ENCODE measurements at places on chromosomes 3 and 15.

DNA sequence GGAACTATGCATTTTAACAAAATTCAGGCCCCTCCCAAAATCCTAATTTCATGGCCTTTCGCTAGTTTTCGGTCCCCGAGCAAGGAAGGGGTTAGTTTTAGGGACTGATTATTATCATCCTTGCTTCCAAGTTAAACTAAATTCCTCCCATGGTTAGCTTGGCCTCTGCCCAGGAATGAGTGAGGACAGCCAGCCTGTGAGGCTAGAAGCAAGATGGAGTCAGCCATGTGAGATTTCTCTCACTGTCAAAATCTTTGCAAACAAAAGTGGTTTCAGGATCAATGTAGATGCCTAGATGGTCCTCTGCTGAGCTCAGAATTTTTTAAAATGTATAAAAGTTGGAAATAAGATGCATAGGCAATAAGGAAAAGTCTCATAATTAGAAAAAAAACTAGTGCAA is 208.9 kb downstream of the RSL24D1 start:
- DNase-seq: no peak

GRCh38 chr3:132283440-132283839 is 33.8 kb upstream of the ACP3 start:
- DNase-seq: no peak

- DNase-seq: no peak
These were observed 9.2 kb upstream of the DCUN1D1 start for GRCh38 chr3:182989566-182989965.

DNA sequence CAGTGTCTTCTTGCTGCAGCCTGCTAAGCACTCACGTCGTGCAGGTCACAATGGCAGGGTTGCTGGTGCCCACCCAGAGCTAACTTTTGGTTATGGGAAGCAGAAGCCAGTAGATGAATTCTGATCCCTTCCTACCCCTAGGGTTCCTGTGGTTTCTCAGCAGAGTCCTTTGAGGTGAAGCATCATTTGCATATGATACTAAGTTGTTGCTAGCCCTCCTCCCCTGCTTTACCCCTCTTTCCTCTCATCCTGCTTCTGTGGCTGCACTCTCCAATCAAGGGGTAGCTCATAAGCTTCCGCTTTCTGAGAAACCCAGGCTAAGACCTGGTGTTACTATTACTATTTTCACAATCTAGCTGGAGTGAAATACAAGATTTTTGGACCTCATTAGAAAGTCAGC is 22.1 kb upstream of the HEG1 start:
- no peak for DNase-seq

- no peak for DNase-seq
These were observed 110.5 kb upstream of the GAP43 start for GRCh38 chr3:115512565-115513415.

DNA sequence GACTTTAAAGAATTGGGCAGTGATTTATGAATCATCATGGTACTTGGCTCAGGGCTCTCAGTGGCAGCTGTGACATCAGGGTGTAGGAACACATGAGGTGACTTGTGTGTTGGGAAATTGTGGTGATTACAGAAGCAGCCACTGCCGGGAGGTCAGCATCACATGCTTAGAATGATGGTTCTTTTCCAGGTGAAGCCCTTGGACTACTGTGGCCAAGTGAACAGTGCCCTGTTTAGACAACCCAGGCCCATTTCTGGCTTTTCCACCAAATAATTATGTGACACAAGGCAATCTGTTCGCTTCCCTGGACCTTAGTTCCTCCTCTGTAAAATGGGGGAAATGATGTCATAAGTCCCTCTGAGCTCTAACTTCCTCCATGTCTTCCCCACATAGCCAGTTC is 139.7 kb upstream of the ROPN1 start:
- DNase-seq: no peak

GRCh38 chr3:171832989-171833388 is 10.2 kb upstream of the TMEM212 start:
- DNase-seq: no peak

DNA sequence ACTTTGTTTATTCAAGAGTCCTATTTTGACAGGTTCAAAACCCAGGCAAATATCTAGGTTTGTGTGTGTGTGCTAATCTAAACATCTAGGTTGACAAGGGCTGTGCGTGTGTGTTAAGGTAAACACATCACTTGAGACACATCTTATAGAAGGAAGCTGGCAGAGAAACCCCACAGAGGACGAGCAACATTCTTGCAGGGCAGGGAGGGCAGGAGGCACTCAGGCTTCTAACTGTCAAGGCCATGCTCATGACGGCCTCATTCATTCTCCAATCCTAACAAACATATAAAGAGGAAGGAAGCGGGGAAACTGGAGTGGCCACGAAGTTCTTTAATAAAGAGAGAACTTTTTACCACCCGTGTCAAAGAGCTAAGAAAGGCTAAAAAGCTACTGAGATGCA is 43.4 kb downstream of the SLCO2A1 start:
- no peak for DNase-seq

DNA sequence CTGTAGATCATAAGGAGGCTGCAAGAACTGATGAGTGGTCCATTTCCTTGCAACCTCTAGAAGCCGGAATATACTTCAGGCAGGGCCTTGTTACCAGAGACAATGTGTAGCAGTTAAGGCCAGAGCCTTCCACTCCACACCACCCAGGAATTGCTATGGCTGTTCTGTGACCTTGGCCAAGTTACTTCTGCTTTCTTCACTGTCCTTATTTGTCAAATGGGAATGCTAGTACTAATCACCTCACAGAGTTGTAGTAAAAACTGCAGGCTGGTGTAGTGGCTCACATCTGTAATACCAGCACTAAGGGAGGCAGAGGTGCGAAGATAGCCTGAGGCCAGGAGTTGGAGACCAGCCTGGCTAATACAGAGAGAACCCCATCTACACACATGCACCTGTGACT is 28.7 kb upstream of the RPN1 start:
- no peak for DNase-seq

DNA sequence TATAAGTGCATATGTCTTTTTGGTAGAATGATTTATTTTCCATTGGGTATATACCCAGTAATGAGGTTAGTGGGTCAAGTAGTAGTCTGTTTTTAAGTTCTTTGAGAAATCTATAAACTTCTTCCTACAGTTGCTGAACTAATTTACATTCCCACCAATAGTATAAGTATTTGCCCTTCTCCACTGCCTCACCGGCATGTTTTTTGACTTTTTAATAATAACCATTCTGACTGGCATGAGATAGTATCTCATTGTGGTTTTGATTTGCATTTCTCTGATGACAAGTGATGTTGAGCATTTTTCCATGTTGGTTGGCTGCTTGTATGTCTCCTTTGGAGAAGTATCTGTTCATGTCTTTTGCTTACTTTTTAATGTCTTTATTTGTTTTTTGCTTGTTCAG is 94.1 kb upstream of the TP63 start:
- DNase-seq: no peak

GRCh38 chr3:133540896-133541674 is 32.4 kb upstream of the CDV3 start:
- DNase-seq: no peak

DNA sequence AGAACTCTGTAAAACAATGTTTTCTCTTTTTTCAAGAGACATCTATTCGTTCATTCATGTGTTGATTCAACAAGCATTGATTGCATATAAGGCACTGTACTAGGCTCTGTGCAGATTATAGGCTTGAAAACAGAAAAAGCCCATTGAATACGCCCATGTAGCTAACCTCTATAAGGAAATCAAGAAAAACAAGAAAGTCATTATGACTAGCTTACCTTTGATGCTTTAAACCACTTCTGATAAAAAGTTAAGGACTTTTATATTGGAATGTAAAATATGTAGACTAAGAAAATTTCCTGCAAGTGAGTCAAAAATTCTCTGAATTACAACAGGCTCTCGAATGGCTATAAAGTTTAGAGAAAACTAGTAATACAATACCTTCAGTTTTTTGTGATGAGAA is 92.5 kb downstream of the BDH1 start:
- no peak for DNase-seq

GRCh38 chr3:114299421-114299820 is 5.6 kb downstream of the TIGIT start:
- DNase-seq: no peak

GRCh38 chr3:130834476-130834875 is 59.4 kb upstream of the ATP2C1 start:
- DNase-seq: no peak

DNA sequence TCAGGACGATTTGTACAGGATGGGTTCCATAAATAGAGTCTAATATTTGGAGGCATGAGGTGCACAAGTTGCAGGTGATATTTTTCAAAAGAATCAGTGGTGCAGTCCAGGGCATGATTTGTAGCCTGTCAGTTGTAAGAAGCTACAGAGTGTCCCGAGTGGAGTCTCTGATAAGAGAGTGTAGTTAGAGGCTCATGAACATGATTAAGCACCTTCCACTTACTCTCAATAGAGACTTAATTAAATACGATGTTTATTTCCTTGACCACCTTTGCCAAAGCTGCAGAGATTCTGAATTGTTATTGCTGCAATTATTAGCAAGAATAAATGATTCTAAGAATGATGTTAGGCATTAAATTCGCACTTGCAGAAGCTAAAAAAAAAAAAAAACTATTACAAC is 218.4 kb upstream of the LRTM1 start:
- no peak for DNase-seq

- DNase-seq: no peak
These were observed 36.8 kb downstream of the CHAC1 start for GRCh38 chr15:40990080-40990479.

GRCh38 chr15:48560321-48561051 is 85.0 kb downstream of the FBN1 start:
- DNase-seq: no peak

GRCh38 chr3:127630811-127631714 is 2.1 kb downstream of the PODXL2 start:
- no peak for DNase-seq

DNA sequence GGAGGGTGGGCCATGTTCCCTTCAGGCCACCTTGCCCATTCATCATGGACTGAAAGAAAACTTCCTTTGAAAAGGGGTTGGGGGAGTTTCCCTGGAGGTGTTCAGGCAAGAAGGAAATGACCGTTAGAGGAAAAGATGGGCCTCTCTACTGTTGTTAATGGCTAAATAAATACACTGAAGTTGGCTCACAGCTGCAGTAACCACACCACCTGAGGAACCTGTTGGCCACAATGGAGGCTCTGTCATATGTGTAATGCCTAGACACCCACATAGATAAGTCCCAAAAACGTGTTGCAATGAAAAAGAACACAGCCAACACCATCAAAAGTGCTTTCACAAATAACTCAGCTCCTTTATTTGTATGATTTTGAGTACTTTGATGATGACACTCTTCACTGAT is 38.2 kb upstream of the FAM3D start:
- DNase-seq: no peak

DNA sequence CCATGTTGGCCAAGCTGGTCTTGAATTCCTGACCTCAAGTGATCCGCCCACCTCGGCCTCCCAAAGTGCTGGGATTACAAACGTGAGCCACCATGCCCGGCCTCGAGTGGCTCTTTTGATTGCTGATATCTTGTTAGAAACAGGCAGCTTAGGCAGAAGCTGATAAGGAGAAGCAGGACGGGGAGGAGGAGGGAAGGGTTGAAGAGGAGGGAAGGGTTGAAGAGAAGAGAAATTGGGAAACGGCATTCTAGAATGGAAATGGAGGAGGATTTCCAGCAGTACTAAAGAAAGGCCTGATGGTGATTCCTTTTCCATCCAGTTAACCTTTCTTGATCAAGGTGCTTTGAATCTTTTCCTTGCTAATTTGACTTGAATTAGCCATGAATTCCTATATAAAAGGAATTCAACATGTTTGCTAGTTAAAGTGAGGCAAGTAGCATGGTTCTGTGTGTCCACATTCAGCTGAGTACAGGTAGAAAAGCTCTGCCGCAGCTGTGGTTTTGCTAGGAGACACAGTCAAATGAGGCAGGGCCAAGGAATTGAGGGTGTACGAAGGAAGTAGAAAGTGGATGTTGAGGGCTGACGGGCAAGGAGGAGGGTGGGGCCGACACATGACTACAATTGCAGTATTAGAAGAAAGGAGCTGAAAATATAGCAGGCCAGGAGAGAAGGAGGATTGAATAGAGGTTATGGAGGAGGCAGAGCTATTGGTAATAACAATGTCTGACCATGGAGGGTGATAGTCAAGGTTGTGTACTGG is 27.2 kb upstream of the ATP1B3 start:
- DNase-seq: no peak

DNA sequence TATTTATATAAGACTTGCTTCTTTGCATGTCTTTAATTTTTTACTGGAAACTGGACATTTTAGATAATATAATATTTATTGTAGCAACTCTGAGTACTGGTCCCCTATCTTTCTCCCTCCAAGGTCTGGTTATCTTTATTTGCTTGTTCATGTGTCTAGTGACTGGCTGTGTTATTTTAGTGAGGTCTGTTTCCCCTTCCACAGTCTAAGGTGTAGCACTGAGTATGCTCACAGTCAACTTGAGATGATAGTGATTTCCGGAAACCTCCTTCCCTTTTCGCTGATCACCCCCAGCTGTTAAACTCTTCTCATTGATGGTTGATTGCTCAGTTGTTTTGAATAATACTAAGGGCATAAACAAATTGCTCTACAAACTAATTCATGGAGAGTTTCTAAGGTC is 37.0 kb downstream of the PCNP start:
- no peak for DNase-seq

- no peak for DNase-seq
These were observed 13.2 kb downstream of the NR1I2 start for GRCh38 chr3:119794971-119795612.

DNA sequence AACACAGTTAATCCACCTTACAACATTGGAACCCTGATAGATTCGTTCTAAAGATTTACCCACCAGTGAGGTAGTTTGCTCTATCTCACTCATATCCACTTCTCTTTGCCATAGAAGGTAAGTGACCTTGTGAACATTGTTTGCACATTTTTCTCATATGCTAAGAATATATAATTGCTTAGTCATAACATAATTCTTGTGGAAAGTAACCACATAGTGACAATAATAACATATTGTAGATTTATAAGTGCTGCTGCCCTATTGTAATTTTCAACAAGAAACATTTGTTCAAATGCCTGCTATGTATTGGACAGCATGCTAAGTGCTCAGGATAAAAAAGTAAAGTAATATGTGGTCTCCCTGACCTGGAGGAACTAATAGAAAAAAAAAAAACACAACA is 554.2 kb upstream of the KCNMB2 start:
- no peak for DNase-seq

DNA sequence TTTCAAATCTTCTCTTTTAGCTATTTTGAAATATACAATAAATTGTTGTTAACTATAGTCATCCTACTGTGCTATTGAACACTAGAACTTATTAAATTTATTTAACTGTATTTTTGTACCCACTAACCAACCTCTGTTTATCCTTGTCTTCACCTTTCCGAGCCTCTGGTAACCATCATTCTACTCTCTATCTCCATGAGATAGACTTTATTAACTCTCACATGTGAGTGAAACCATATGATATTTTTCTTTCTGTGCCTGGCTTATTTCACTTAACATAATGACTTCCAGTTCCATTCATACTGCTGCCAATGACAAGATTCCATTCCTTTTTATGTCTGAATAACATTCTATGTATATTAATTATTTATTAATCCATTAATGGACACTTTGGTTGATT is 15.8 kb upstream of the SLC15A2 start:
- no peak for DNase-seq

DNA sequence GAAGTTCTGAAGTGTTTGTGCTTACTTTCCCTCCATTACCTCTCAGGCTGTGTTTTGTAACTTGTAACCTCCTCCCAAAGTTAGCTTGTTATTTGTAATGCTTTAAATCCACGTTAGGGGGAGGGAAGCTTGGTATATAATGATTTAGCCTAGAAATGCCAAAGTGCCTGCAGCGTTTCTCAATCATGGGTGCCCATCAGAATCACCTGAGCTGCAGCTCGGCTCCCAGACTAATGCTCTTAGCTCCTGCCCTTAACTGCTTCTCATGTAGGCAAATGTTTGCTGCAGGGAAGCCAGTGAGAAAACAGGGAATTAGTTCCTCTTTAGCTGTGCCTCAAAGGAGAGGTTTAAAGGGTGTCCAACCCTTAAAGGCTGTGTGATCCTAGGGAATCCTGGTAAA is 219.2 kb upstream of the NAALADL2 start:
- DNase-seq: no peak

All from stimulated activated CD8-positive, alpha-beta memory T cell treated with anti-CD3 and anti-CD28 coated beads, Interleukin-4, amount 100 ng/mL, for 1 hour (primary cell).